ENCODE measurements at places on chromosomes 4 and X.

DNA sequence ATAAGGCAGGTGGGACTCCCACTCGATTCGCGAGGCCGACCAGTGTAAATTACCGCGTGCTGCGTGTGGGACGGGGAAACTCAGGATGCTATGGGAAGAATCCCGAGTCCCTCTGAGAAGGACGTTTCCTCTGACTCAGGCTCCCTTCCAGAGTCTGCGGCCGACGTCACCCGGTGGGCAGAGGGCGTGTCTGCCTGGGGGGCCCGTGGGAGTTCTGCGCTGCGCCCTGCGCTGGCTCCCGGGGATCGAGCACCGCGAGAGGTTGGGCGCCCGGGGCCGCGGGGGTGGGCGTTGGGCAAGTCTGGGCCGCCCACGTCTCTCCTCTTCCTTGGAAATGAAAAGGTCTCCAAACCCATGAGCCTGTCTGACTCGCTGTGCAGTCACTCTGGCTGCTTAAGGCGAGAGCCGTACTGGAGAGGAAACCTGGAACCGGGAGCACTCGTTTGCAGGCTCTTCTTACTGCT is 568 bp downstream of the NIPAL1 start:
- DNase-seq = no peak

DNA sequence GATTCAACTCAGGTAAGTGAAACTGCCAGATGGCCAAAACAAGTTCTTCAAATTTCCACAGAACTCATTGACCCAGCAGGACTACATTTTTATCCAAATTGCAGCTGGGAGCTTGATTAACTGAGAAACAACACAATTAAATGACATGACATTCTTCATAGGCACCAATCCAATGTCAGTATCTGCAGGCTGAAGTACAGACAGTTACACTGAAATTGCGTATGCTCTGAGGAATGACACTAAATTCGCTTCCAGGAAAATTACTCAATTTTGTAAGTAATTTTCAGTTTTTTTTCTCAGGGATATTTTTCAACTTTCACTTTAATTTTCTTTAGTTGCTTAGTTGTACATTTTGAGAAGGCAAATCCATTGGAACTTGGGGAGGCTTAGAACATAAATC is 4.5 kb downstream of the C1GALT1C1 start:
- DNase-seq = no peak

- DNase-seq = no peak
Measured at GRCh38 chr4:12958436-12958835, 525.7 kb downstream of the RAB28 start.

DNA sequence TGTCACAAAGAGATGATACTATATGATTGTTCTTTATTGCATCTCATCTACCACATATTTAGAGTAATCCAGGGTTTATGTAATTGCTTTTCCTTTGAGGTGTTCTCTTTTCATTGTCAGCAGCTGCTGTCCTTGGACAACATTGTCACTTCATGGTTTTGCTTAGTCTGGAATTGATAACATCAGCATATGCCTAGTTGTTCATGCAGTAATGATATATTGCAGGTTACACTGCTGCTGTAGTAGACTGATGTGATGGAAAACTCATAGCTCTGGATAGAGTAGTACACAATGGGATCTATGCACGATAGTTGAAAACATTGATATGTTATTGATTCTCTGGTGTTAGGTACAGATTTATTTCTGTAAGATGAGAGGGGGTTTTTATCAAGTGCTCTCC is 13.7 kb downstream of the NEIL3 start:
- no peak for DNase-seq

DNA sequence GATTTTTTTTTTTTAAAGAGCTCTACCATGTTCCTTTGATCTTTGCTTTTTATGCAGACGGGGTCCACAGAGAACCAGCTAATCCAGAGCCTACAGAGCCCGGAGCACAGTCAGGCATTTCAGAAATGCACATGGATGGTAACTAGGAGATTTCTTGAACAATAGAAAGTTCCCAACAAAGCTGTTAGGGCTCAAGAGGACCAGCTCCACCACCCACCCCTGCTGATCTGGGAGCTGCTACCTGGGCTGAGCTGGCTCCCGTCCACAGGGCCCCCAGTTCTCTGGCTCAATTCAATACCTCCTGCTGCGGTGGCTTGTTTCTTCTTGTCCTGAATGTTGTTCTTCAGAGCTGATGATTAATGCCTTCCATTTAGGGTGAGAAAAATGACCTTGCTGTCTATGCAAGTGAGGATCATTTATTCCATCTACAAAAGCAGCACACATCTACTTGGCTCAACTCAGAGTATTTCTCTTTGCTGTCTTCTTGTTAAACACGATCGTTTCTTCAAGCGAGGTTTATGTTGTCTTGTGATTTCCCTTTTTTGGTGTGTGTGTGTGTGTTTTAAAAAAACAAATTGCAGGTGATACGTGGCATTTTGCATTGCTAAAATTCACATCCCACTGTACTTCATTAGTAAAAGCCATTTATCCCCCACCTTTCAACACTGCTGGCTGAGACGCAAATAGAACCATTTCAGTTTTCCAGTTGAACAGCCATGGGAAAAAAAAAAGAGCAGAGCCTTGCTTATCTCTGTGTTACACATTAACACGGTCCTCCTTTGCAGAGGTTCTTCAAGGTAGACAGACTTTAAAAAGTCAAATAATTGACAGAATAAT is 31.3 kb downstream of the IGFBP7 start:
- DNase-seq = no peak

DNA sequence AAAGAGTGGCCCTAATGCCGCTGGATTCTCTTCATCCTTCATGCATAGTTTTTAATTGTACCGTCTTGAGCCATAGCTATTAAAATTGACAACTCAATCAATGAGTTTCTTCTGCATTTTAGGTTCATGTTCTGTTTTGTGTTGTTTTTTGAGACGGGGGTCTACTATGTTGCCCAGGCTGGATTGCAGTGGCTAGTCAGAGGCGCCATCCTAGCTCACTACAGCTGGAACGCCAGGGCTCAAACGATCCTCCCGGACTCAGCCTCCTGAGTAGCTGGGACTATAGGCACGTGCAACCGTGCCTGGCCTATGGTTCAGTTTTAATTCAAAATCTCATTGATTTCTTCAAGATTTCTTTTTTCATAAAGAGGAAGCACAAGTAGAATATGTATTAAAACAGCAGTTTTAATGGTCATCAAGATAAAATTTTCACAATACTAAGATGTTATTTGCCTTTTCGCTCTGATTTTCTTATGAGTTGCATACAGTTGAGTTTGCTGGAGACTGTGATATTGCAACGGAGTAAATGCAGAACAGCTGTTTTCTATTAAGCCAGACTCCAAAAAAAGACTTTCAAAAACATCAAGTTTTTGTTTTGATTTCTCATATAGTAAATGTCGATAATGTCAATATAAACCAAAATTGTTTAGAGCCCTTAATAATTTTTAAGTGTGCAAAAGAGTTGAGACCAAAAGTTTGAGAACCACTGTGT is 1.1 kb upstream of the STX18 start:
- DNase-seq = no peak

GRCh38 chrX:106725931-106726330 is 570 bp upstream of the RNF128 start:
- no peak for DNase-seq

GRCh38 chr4:140326395-140326993 is 47.0 kb upstream of the SCOC start:
- no peak for DNase-seq

DNA sequence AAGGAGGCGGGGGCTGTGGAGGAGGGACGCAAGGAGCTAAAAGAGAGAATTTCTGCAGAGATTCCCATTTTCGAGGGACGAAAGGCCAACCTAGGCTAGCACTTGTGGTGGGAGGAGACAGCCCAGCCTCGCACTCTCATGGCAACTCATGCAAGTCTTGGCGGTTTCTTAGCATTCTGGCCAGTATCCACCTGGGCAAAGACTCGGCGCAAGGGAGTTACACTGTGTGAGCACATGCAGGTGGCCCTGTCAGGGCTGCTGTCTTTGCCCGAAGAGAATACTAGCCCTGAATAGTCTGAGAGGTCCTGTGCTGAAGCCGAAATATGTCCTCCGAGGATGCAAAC is 15.5 kb downstream of the MCF2 start:
- no peak for DNase-seq

GRCh38 chr4:109559625-109559982 is 442 bp upstream of the MCUB start:
- no peak for DNase-seq

- peak; percentile 20 for DNase-seq
Measured at GRCh38 chr4:26873391-26874026, 12.9 kb downstream of the STIM2 start.

DNA sequence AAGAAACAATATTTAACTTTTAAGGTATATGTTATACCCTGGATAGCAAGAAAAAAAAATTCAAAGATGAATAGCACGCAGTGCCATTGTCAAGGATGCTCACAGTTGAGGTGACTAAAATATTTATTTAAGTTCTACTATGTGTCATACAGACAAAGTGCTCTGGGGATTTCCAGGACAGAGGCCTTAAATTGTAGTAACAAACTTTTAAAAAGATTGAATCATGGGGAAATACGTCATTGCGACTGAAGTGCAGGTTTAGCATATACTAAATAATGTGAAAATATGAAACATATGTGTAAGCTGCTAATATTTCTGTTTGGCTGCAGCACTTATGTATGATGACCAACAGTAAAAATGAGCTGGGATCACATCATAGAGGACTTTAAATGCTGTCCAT is 748.0 kb upstream of the PCDH7 start:
- no peak for DNase-seq

DNA sequence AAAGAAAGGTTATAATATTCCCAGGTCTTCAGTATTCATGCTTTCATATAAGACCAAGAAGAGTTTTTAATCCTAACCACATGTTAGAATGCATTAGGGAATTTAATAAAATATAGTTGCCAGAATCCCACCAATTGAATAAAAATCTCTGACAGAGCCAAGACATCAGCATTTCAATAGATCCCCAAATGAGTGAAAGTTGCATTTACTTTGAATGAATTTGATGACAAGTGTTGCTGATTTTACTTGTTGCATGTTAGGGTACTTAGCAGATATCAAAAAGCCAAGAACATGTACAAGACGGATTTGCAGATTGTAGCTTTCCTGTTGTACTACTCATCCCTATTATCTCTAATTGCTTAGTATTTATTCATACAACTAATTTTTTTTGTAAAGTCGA is 39.9 kb upstream of the PRR27 start:
- no peak for DNase-seq

DNA sequence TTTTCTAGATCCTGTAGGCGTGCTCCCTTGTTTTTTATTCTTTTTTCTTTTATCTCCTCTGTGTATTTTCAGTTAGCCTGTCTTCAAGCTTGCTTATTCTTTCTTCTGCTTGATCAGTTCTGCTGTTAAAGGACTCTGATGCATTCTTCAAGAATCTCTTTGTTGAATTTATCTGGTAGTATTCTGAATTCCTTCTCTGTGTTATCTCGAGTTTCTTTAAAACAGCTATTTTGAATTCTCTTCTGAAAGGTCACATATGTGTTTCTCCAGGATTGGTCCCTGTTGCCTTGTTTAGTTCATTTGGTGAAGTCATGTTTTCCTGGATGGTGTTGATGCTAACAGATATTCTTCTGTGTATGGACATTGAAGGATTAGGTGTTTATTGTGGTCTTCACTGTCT is 15.3 kb downstream of the RAB33B start:
- DNase-seq = no peak

DNA sequence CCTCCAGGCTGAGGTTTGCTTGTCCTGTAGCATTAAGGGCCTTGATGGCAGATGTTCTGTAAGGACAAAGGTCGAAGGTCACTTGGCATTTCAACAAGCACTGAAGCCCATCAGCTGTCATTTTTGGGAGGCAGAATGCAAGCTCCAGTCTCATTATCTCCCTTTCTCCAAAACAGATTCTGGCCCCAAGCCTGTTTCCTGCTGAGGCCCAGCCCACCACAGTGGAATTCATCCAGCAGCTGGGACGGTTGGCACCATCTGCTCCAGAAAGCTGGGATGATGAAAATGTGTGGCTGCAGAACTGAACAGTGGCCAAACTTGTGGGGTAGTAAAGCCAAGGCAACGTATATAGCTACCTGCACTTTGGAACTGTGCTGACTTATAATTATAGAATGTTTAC is 17.7 kb upstream of the PPEF2 start:
- no peak for DNase-seq

DNA sequence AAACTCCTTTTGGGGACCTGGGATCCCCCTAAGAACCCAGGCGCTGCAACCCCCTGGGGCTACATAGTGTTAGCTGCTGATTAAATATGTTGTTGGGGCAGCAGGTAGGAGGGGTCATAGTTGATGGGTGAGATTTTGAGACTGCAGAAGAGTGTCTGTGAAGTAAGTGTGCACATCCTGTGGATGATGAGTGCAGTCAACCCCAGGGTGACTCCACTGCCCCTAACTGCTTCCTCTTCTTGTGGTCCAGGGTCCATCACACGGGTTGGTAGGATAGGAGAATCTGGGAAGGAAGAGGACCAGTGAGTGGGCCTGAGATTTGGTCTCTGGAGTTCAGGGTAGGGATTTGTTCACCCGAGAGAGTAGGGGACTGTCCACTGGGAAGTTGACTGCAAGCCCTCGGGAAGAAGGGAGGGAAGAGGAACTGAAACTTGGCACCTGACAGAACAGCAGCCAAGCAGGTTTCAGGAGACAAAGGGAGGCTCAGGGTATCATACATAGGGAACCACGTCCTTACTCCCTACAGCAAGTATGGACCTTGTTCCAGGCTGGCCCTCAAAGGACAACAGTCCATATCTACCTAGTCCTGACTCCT is 8.5 kb downstream of the DLG3 start:
- DNase-seq = no peak

DNA sequence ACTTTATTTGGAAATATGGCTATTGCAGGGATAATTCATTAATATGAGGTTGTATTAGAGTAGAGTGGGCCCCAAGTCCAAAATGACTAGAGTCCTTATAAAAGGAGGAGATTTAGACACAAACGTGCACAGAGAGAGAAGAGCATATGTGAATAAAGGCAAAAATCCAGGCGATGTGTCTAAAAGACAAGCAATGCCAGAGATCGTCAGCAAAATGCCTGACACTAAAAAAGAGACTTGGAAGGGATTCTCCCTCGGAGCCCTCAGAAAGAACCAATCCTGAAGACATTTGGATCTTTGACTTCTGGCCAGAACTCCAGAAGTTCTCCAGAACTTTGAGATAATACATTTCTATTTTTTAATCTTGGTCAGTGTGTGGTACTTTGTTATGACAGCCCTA is 472.1 kb downstream of the NLGN4X start:
- DNase-seq = no peak

GRCh38 chrX:42107495-42108488 is 184.4 kb upstream of the CASK start:
- no peak for DNase-seq

GRCh38 chr4:173834151-173834550 is 304.1 kb upstream of the HAND2 start:
- DNase-seq = no peak

DNA sequence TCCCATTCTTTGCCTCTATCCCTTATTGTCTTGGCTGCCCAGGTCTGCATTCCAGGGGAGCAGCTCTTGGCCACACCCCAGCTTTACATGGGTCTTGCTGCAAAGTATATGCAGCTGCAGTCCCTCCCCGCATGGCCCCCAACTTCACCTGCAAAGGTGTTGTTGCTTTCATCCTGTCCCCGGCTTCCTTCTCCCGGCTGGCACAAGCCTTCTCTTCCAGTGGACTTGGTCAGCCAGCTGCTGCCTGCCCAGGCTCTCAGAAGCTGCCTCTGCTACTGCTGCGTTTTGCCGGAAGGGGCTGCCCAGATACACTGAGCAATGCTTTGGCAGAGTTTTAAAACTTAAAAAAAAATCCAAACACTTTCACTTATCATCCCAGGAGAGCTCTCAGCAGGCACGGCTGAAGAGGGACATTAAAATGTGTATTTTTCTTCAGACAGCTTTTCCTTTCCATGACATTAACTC is 121.2 kb upstream of the PDLIM3 start:
- DNase-seq = no peak

- no peak for DNase-seq
Measured at GRCh38 chr4:174317531-174317930, 33.8 kb downstream of the CEP44 start.
